ENCODE measurements at places on chromosomes 5 and 9.

DNA sequence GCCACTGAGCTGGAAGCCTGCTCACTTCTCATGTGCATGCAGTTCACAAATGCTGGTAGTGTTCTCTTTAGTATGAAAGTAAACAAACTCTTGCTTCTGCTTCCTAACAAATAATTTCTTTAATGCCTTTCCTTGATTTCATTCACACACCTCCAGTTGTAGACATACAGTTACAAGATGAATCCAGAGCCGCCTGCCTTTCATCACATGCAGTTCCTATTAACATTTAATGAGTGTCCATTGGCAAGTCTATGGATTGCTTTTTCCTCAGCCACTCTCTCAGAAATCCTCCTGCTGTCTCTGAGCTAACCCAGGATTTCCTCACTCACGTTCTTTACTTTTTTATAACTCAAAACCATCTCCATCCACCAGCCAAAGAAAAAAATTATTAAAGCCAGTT, 408.6 kb downstream of the BNC2 start:
- DNase-seq: no peak

- DNase-seq: no peak
Observed at GRCh38 chr9:134174073-134174449, 9.7 kb upstream of the RNU6ATAC start.

- DNase-seq: no peak
Observed at GRCh38 chr5:86557920-86558319, 59.8 kb upstream of the COX7C start.

DNA sequence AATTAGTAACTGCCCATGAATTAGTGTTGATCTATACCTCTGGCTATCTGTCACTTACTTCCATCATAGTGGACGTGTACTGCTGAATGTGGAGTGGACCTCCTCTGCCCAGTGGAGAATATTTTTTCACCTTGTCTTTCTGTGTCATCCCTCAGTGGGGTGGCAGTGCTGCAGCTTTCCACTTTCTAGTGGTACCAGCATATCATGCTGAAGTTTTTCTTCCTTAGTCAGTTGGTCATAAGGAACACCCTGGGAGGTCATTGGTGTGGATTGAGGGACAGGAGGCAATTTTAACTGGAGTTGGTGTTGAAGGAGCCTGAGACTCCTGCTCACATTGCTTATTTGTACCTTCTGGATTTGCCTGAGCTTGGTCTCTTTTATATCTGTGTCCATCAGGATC, 151.7 kb upstream of the ANKH start:
- DNase-seq: no peak

- no peak for DNase-seq
Observed at GRCh38 chr9:110319781-110320492, 17.7 kb downstream of the TXNDC8 start.

- no peak for DNase-seq
Observed at GRCh38 chr9:893115-893514, 51.6 kb downstream of the DMRT1 start.

DNA sequence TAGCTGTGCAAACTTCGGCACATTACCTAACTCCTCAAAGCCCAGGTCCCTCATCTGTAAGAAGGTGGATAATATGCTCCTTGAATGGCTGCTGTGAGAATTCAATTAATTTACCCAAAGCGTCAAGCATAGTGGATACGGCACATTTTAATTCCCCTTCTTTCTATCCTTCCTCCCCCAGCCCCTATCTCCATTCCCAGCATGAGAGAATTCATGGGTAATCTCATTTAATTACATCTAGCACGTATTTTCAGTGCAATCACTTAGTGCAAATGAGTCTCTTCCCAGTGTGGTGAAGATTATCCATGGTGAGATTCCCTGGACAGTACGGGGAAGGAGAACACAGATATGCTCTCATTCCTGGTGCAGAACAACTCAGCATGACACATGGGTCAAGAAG, 145.6 kb downstream of the TRPM3 start:
- DNase-seq: no peak

DNA sequence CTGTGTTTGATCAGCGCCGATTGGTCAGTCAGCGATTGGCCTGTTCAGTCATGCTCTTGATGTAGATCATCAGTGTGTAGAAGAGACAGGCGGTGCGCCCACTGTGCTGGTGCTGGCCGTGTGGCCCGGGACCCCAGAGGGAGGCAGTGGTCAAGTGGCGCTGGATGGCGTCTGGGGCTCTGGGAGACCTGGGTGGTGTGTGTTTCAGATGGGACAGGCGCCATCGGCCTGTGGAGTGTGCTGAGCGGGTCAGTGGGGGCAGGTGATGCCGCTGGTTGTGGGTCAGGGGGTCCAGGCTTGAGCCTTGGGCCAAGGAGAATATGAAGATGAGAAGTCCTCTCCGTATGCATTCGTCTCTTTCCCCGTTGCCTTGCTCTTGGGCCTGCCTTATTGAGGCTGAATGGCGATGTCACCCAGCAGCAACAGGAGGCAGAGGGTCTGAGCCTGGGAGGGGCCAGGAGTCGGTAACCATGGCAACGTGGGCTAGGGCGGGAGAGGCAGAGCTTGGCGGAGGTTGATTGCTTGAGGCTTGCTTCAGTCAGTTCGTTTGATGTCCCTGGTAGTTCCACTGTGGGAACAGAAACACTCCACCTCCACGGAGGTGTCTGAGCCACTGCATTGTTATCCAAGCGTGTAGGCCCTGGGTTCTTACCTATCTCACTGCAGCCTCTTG, 117.8 kb upstream of the CACNA1B start:
- DNase-seq: no peak

DNA sequence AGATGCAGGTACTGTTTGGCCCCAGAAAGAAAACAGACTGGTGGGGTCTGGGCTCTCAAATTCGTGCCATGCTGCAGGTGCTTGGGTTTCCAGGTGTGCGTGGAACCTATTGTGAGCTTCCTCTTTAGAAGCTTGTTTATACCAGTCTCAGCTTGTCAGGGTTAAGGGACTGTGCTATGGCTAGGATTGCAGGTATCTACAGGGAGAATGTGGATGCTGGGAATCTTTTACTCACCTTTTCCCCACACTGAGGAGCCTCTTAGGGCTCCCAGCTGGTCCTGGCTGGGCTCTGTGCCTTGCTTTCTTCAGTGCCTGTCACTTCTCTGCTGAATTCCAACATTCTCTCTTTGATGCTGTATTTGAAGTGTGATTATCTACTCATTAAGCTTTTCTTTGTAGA, 111.8 kb downstream of the WDR70 start:
- no peak for DNase-seq

DNA sequence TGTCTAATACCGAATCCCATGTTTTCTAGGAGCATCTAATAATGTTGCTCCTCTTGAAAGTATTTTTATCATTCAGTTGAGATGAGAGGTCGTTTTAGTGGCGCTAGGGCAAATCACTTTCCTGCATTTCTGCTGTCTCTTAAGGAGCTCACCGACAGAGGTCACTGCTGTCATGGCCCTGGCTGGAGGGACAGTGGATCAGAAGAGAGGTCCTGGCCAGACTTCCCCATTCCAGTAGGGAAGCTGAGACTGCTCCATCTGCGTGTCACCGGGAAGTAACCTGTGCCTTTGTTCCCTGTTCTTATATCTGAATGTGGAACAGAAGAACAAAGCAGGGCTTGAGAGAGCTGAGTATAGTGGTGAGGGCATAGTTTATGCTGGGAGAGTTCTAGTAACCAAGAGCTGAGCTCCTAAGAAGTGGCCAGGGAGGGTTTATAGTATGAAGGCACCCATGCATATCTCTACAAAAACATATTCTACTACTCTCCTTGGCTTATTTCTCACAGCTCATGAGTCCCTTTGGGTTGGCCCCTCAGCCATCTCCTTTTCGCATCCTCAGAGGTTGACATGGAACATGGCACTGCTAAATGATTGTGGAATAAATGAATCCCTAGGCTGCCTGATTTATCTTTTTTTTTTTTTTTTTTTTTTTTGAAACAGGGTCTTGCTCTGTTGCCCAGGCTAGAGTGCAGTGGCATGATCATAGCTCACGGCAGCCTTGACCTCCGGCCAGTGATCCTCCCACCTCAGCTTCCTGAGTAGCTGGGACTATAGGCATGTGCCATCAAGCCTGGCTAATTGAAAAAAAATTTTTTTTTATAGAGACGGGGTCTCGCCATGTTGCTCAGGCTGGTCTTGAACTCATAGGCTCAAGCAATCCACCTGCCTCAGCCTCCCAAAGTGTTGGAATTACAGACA, 27.2 kb downstream of the ATP6V0E1 start:
- peak; percentile 40 for DNase-seq

DNA sequence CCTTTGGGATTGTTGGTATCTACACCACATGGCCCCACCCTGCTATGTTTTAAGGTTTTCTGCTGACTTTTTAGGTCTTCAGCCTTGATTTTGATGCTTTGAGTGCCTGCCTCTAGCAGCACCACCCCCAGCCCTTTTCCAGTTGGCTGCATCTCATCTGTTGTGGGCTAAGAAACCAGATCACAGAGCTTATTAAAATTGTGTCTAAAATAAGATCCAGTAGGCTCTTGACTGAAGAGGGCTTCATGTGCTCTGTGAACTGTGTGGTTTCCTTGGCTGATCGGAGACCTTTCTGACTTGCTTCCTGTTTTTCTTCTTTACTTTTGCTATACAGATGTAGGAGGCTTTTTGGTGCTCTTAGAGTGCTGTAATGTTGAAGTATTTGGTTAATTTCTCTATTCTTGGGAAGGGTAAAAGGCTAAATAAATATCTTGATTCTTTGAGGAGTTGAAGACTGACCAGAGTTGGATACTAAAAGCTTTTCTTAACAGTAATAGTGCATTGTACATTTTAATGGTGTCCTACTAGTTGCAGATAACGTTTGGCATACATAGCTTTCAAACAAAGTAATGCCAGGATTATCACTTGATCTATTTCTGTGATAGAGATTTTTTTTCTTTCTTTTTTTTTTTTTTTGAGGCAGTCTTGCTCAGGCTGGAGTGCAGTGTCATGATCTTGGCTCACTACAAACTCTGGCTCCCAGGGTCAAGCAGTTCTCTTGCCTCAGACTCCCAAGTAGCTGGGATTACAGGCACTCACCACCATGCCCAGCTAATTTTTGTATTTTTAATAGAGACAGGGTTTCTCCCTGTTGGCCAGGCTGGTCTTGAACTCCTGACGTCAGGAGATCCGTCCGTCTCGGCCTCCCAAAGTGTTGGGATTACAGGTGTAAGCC, 4.5 kb downstream of the UBE2D2 start:
- no peak for DNase-seq

DNA sequence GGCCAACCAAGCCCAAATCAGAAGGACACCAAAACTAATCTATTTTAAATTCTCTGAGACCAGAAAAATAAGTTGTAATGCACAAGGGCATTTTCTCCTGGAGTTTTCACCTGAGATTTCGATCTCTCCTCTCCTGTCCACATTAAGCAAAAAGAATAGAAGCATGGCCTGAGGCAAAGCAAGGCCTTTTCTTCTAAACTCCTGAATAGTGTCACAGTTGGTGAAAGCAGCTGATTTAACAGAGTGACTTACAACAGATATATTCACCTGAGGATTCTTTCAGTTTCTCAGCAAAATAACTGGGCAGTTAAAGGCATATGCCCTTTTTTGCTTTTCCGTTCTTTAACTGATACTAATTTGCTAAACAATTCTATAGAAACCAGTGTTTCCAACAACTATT, 547.7 kb downstream of the EFNA5 start:
- DNase-seq: no peak

GRCh38 chr5:105288946-105289345, 1726.4 kb upstream of the NUDT12 start:
- DNase-seq: no peak

- peak; percentile 96 for DNase-seq
Observed at GRCh38 chr5:56625541-56625940, 189.8 kb upstream of the MAP3K1 start.

- no peak for DNase-seq
Observed at GRCh38 chr5:160197341-160198144, 31.8 kb upstream of the FABP6 start.

DNA sequence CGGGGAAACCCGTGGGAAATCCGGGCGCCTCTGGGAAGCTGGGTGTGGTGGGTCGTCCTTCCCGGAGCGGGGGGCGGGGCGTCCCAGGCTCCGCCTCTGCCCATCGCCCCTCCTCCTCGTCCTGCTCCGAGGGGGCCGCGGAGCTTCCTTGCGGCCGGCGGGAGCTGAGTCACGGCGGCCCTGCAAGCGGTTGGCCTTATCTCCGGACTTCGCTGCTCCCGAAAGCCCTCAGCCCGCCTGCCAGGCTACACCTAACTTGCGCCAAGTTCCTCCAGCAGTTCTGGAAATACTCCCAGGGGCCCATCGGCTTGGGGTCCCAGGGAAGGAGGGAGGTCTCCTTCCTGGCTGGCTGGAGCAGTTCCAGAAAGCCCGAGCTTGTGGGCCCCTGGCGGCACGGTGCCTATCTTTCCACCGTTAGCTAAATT, 54.1 kb upstream of the CDKN2AIPNL start:
- DNase-seq: peak; percentile 91

- DNase-seq: no peak
Observed at GRCh38 chr5:94791829-94792228, 173.4 kb downstream of the SLF1 start.

DNA sequence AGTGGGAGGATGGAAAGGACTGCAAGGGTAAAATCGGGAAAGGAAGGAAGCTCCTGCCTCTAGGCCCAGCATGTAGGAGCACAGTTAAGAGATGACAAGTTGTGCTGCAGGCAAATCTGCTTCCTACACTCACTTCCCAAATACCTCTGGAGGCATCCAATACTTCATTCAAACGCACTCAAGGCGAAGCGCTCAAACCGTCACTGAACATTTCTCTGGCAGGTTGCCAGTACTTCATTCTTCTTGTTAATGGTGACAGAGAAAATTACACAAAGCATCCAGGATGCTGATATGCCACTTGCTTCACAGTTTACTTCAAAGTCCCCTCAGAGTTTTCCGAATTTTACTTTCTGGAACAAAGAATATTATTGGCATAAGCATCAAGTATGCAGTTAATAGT, 59.8 kb downstream of the NREP start:
- DNase-seq: no peak

- DNase-seq: peak; percentile 21
Observed at GRCh38 chr9:78213712-78214111, 22.2 kb upstream of the CEP78 start.

- no peak for DNase-seq
Observed at GRCh38 chr9:93267681-93268505, 84.0 kb downstream of the WNK2 start.

DNA sequence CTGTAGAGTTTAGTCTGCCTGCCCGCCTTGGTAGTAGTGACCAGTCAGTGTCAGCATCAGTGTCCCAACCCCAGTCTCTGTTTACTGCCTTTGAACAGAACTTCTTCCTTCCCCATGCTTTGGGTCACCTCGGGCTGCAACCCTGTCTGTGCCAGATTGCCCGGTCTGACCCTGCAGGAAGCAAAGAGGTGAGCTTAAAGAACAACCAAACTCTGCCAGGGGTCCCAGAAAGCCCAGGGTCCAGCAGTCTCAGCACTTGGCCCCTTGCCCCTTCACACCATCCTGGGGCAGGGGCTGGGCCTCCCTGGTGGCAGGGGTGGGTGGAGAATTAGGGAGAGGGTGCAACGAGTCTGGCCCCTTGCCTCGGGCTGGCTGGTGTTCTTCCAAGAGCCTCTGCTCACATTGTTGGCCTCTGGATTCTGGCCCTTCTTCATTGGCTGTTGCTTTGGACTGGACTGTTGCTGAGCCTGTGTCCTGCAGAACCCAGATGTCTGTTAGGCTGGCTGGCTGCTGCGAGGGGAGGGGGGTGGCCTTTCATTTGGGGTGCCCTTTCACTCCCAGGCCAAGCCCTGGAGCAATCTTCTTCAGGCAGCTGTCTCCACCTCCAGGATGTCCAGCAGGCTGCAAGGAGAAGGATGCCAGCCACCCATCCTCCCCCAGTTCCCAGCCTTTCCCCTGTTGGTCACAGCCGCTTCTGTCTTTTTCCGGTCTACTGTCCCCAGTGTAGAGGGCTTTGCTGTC, 51.2 kb downstream of the SAR1B start:
- no peak for DNase-seq

GRCh38 chr5:23014825-23015224, 161.7 kb upstream of the CDH12 start:
- no peak for DNase-seq

Measured in EL (cell line).